Fibroblast of skin of left biceps (primary cell): ENCODE measurements at places on chromosomes 6 and 20.

- no peak for DNase-seq
These were observed 482.9 kb downstream of the GRIK2 start for GRCh38 chr6:101876431-101876830.

DNA sequence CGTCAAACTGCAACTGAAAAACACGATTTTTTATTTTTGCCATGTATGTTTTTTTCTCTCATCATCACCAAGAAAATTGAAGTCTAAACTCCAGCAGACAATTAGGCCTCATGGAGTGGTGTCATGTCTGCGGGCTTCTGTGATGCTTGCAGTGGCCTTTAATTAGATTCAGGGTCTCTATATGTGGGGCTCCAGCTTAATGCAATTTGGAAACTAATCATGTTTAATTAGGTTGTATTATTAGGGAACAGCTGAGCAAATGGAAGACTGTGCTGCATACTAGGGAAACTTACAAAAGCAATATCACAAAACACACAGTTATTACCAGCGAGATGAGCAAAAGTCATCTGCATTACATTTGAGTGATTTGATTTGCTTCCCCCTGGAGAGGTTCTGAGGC, 132.9 kb upstream of the PMEPA1 start:
- DNase-seq: no peak

DNA sequence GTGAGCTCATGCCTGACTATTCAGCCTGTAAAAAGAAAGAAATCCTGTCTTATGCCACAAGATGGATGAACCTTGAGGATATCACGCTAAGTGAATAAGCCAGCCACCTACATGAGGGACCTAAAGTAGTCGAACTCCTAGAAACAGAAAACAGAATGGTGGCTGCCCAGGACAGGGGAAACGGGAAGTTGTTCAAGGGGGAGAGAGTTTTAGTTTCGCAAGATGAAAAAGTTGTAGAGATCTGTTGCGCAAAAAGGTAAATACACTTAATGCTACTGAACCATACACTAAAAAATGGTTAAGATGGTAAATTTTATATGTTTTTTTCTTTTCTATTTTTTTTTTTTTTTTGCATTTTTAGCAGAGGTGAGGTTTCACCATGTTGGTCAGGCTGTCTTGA, 74.1 kb upstream of the RALY start:
- DNase-seq: no peak

DNA sequence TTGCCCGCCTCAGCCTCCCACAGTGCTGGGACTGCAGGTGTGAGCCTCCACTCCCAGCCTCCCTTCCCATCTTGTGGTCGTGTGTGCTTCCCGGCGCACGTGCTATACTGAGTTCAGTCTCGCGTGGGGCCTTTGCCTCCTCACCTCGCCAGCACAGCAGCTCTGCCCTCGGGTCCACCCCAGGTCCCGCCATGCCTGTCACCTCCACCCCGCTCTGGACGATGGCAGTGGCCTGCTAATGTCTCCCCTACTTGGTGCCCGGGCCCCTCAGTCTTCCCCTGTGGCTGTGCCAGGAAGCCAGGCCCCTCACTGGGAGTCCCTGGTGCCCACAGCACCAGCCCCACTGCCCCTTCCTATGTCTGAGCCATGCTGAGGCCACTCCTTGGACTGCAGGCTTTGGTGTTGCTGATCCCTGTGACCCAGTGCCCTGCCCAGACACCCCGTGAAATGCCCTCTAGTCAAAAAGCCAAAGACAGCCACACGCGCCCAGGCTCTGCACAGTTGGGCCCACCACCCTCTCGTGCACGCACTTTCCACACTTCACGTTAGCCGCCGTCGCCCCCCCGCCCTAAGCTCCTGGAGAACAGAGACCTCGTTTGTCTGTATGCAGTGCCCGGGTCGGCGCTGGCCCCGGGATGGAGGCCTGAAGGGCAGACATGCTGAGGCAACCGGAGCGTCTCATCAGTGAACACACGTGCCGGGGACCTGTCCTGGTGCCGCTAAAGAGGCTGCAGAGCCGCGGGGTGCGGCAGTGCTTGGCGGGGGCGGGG, 14.3 kb downstream of the HRH3 start:
- DNase-seq: no peak

GRCh38 chr6:25053875-25054371, 118.2 kb upstream of the RIPOR2 start:
- peak; percentile 51 for DNase-seq

- DNase-seq: no peak
These were observed 1.6 kb downstream of the MRGBP start for GRCh38 chr20:62797671-62798532.
